ENCODE measurements at places on chromosomes 1 and 21.

GRCh38 chr1:42658877-42659337 lies 684 bp downstream of the PPIH start:
- DNase-seq, result no peak

GRCh38 chr1:93814795-93815340 lies 64.1 kb downstream of the DNTTIP2 start:
- no peak for DNase-seq

GRCh38 chr1:210233216-210233494 lies 559 bp downstream of the SERTAD4 start:
- no peak for DNase-seq

GRCh38 chr1:39835110-39835509 lies 46.4 kb upstream of the BMP8B start:
- no peak for DNase-seq

GRCh38 chr1:23473037-23473800 lies 10.8 kb downstream of the ASAP3 start:
- no peak for DNase-seq

GRCh38 chr1:206863266-206863665 lies 2.2 kb upstream of the IL20 start:
- DNase-seq, result no peak

GRCh38 chr1:38050397-38051078 lies 3.9 kb upstream of the POU3F1 start:
- DNase-seq, result no peak

GRCh38 chr21:35075546-35075945 lies 26.4 kb upstream of the RUNX1 start:
- DNase-seq, result no peak

DNA sequence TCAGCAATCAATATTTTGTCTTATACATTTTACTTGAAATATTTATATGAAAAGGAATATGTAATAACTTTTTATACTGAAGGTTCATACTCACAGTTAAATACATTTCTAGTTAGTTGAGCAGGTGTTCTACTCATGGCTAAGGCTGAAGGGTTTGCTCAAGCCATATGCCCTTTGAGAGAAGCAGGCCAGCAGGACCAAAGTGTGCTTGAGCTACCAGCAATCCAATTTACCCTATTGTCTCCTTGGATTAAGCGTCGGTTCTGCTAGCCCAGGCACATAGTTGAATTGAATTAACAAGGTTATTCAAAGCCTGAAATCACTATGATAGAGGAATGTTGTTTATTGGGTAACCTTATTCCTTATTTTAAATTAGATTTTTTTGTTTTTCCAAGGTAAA lies 151.5 kb upstream of the BACE2 start:
- no peak for DNase-seq

DNA sequence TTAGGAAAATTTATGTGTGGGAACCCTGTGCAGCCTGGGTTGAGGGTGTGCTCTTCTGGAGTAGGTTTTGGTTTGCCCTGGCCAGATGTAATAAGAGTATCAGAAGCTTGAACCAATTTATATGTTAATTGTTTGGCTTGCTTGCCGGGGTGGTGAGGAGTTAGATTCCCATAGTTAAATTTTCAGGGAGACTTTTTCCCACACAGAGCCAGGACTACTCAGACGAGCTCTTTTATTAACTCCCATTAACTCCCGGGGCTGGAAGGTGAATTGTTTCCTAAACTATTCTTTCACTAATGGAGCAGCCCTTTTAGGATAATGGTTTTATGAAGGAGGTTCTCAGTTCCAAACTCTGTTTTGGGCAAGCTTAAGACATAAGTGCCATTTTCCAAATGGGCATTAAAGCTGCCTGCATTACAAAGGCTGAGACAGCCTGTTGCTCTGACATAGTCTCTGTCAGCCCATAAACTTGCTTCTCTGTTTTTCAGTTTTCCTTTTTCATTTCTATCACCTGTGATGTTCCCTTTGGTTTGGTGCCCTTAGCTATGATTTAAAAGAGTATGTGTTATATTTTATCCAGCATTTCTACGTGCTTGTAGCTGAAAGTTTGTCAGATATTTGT lies 18.0 kb upstream of the RAB3GAP2 start:
- no peak for DNase-seq
